ENCODE measurements at places on chromosomes 7 and 10.

DNA sequence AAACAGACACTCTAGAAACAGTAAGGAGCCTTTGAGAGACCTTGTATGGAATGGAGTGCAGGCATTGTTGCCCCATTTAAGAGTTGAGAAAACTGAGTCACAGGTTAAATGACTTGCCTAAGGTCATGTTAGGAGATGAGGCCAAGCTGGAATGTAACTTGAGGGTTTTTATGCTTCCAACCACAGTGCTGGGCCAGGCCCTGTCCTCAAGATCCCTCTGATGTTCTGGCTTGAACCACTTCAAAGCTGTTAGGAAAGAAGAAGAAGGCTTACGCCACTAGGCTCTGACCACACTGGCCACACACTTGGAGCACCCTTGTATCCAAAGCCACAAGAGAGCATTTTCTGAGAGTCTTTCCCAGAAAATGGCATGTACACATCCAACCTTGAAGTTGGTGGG, 42.7 kb downstream of the PLAU start:
- DNase-seq, result no peak

DNA sequence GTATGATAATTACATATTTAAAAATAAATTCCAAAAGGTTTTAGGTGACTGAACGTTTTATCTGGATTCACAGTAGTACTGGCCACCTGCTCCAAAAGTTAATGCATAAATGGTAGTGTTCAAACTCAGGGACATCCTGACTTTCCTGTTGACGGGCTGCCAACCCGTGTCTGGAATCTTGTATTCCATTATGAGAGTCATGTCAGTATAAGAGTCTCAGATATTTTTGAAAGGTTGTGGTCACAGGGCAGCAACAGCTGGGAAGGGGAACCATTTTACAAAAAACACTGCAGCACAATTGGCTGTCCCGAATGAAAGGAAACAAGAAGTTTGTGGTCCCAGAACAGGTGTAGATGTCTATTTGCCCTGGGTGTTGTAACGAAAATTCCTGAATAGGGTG, 2.8 kb downstream of the TDRD1 start:
- DNase-seq, result no peak

DNA sequence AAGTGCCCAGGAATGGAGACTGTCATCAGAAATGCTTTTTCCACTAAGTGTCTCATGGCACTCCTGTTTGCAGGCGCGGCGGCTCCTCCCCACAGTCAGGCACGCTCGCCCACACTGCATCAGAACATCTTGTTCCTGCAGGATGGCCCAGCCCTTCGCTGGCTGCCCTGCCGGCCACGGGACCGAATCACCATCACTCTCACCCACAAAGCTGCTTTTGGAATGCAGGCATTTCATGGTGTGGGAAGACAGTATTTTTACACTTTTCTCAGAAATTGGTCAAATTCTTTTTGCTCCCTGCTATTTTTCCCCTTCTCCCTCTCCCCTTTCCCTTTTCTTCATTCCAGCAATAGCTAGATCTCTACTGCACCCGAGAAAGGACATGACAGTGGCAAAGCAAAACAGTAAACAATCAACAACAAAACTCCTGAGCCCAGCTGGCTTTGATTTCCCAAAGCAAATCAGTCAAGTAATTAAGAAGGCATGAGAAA, 176.1 kb upstream of the TNS3 start:
- DNase-seq, result no peak

DNA sequence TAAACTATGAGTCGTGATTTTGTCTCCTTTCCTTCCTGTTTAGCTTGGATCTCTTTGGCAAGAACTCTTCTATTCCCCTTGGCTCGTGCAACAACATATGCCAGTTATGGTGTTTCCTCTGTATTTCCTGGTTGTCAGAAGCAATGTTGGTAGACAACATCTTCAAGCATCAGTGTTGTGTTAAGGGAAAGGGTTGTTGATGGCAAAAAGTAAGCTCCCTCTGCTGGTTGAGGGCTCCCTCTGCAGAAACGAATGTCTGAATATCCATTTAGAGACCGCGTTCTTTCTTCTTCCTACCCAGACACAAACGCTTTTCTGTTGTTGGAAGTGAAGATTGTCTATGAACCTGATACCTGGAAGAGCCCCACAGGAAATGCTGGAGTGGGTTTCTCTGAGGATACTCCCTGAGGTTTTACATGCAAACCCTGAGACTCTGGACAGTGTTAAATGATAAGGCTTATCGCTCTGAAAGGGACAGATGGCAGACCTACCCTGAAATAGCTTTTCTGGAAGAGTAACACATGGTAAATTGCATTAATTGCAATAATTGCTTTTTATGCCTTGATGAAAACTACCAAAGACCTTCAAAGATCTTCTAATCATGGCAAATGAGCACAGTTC, 23.5 kb upstream of the C1QL3 start:
- no peak for DNase-seq

DNA sequence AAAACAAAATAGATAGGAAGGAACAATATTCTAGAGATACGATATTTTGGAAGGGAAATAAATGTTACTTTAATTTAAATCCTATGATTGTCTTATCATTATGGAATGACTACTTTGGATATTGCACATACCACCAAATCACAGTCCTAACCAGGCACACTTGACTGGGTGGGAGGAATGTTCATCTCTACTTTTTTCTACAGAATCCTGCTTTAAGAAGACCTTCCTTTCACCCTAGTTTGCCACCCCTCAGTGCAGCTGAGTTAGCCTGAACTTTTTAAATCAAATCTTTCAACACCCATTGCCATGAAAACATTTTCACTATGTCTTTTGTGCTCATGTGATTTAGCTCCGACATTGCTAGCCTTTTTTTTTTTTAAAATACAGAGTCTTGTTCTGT, 38.1 kb downstream of the RELN start:
- no peak for DNase-seq

DNA sequence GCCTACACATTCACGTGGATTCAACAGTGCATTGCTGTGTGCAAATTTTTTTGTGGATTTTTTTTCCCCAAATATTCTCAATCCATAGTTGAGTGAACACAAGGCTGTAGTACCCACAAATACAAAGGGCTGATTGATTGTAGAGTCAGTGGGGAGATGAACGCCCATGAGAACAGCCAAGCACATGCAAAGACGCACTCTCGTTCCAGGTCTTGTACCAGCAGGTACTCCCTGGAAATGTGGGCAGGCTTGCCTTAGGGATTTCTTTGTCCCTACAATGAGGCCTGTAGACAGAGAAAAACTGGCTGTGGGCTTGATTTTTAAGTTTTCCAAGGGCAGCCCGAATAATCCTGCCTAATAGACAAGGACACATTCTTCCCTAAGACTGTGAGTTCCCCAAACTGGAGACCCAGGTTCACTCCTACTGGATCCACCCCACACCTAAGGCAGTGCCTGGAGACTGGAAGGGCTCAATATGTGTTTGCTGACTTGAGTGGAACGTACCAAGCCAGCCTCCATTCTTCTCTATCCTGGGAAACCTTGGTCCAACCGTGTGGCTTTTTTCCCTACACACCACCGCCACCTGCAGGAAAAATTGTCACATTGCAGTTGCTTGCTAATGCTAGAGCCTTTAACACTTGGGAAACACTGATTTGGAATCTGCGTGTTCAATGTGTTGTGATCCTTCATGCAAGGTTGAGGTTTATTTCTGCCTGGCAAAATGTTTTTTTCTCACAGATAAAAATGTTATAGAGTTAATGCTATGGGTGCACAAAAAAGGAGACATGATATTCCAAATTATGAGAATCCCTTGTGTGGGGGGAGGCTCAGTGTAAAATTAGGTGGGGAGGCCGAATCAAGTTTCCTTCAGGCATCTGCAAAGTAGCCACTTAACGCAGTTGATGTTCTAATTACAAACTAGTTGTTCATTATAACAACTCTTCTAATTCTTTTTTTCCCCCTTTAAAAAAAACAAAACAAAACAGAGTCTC, 49.3 kb downstream of the PPP1R17 start:
- no peak for DNase-seq

Measured in stimulated activated CD8-positive, alpha-beta memory T cell treated with anti-CD3 and anti-CD28 coated beads, Interleukin-2, amount 100 ng/mL, for 48 hours (primary cell).